IPS-NIHi11 (cell line): ENCODE measurements at places on chromosomes 6 and 20.

GRCh38 chr6:74581681-74582080 is 624.2 kb downstream of the COL12A1 start:
- DNase-seq = no peak

- DNase-seq = no peak
These were observed 160.9 kb downstream of the FRK start for GRCh38 chr6:115899730-115900282.

DNA sequence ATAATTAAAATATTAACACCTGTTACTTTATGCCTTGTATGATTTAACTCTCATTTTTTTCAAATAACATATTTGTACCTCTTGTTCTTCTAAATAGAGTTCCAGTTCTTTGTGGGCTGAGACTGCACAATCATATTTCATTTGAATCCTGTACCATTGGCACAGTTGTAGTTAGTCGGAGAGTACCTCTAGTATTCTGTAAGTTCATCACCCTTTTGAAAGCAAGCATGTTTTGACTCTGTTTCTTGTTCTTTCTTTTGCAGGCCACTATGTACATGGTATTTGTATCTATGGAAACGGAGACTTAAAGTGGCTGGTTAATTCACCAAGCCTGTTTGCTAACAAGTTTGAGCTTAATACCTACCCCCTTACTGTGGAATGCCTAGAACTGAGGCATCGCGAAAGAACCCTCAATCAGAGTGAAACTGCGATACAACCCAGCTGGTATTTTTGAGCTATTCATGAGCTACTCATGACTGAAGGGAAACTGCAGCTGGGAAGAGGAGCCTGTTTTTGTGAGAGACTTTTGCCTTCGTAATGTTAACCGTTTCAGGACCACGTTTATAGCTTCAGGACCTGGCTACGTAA is 68.2 kb downstream of the C6orf52 start:
- DNase-seq = no peak

GRCh38 chr6:44074439-44074812 is 52.8 kb downstream of the MRPL14 start:
- peak; percentile 79 for DNase-seq

DNA sequence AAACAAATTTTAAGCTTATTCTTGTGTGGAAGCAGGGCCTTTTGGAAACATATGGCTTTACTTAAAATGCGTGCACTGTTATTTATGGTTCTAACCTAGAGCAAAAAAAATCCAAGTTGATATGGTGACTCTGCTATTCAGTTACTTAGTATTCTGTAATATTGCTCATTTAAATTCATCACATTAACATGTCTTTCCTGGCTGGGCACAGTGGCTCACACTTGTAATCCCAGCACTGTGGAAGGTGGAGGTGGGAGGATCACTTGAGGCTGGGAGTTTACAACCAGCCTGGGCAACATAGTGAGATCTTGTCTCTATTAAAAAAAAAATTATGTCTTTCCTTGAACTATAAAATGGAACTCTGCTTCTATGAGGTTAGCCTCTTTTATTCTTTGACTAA is 57.8 kb upstream of the SDHAF4 start:
- DNase-seq = no peak

DNA sequence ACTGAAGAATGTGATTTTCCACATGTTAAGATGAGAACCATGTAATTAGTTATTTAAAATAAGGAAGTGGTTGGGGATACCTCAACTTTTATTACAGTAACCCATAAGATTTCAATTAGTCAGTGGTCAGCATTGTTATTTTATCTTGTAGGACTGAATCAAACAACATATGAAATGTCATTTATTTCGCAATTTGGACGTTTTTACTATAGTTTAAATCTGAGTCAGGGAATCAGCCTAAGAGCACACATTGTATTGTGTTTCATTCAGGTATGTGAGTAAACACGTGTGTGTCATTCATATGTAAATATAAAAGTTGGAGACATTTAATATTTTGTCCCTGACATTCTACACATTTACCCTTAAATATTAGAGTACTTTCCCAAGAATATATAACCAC is 1418.7 kb downstream of the GRIK2 start:
- no peak for DNase-seq

DNA sequence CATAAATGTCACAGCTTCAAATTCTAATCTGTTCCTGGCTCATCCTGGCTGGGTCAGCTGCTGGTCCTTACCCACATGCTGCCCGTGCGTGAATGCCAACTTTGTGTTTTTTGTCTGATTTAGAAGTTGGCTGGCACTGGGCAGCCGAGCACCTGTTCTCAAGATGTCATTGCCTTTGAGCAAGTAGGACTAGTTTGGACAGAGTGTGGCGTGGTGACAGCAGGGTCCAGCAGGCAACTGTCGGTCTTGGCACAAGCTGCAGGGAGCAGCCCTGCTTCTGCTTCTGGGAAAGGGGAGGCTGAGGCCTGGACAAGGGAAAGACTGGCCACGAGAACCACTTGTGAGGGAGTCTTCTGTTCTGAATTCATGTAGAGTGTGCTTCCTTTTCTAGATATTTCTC is 26.4 kb upstream of the ADRM1 start:
- no peak for DNase-seq

DNA sequence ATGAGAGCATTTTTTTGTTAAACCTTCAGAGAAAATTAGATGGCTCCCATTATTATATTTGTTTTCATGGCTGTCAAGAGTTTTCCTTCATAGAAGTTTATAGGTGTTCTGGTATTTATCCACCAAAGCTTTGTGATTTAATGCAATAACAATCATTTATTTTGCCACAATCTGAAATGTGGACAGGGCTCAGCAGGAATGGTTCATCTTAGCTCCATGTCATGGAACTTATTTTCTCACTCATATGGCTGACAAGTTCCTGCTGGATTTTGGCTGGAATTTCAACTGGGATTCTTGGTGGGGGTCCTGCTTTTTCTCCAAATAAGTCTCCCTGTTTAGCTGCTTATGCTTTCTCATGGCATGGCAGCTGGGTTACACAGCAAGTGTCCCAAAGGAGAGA is 876.7 kb downstream of the QKI start:
- no peak for DNase-seq

- DNase-seq = no peak
These were observed 63.2 kb downstream of the GJA1 start for GRCh38 chr6:121498481-121499276.

- DNase-seq = peak; percentile 52
These were observed 21.1 kb downstream of the PHACTR2 start for GRCh38 chr6:143698759-143699429.

- no peak for DNase-seq
These were observed 14.2 kb upstream of the RNF217 start for GRCh38 chr6:124947971-124948451.

GRCh38 chr20:43448748-43449535 is 8.8 kb upstream of the SRSF6 start:
- DNase-seq = peak; percentile 70

DNA sequence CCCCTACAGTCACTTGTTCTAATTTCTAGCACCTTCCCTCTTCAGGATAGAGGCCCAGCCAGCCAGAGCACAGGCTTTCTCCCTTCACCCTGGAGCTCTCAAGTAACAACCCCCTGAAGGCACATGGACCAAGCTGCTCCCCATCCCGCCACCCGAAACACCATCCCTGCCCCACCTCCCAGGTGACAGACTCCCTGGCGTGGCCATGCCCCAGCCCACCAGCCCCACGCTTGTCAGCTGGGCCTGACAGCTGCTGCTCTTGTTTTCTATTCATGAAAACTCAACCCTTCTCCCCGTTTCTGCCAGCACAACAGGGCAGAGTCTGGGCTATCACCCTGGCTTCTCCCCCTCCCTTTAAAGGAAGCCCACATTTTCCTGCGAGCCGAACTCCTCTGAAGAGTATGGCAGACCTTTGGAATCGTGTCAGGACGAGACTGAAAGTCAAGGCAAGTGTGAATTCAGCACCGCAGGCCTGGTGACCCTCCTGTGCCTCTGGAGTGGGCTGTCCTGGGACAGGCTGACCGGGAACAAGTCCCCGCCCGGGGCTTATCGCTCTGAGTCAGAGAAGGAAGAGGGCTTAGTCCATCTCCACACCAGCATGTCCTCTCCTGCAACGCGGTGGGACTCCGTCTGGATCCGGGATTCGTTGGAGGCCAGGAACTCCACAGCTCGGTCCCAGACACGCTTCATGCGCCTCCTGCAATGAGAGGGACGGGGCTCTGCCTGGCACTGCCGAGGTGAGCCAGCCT is 16.7 kb downstream of the LEMD2 start:
- DNase-seq = no peak

- DNase-seq = no peak
These were observed 88.9 kb upstream of the OGFRL1 start for GRCh38 chr6:71199736-71200135.

- DNase-seq = no peak
These were observed 504.0 kb upstream of the PTCHD4 start for GRCh38 chr6:48615041-48615440.

DNA sequence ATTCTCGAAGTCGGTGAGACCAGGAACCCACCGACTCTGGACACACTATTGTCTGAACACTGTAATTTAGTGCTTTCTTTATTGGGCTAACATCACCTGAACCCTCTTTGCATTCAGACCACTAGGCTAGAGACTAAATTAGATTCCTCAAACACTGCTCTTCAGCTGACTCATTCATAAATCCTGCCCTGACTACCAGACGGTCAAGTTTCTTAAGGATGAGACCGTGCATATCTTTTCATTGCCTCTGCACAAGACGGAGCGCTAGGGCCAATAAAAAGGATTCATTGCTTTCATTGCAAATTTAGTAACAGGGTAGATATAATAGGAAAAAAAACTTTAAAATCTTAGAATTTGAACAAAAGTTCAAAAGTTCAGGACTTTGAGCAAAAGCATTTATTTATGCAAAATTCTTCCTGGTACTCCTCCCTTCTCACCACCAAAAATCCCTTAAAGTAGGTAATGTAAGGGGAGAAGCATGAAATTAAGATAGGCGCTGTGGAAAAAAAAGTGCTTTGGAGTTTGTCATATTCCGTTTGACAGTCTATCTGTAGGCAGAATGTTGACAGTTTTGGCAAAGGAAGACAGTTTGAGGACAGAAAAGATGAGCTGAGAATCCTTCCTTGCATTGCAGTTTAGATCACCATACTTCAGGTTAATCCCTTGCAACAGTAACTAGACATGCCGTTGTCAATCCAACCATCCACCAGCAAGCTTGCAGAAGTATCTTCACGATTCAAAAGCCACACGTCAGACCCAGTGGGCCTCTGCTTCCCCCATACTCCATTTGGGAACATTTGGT is 328.6 kb upstream of the JARID2 start:
- no peak for DNase-seq

DNA sequence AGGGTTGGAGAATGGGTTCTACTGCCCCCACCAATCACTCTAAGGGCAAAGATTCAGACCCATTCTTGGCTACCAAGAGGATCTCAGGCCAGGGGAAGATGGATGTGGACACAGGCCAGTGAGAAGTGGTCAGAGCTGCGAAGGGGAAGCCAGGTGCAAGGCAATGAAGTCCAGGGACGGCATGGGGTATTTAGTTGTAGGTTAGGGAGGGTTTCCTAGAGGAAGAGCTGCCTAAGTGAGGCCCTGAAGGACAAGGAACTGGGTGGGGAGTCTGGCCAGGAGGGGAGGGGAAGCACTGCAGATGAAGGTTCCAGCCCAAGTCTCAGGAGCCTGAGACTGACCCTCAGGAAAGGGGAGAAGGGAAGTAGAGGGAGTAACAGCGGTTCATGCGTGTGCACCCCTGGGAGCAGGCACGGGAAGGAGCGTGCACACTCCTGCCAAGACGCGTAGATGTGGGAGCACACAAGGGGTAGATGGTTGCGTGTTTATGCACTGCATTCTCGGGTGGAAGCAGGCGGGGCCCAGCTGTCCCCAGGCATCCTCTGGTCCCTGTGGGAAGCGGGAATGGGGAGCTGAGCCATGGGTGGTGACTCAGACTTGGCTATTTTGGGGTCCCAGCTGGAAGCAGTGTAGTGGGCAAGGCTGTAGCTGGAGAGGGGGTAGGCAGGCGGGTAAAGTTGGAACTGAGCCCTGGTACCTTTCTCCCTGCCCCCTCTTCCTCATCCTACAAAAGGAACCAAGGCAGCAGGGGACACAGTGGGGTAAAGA is 3.3 kb downstream of the ACTL10 start:
- DNase-seq = no peak

GRCh38 chr6:52190409-52190808 is 4.2 kb downstream of the IL17A start:
- no peak for DNase-seq

DNA sequence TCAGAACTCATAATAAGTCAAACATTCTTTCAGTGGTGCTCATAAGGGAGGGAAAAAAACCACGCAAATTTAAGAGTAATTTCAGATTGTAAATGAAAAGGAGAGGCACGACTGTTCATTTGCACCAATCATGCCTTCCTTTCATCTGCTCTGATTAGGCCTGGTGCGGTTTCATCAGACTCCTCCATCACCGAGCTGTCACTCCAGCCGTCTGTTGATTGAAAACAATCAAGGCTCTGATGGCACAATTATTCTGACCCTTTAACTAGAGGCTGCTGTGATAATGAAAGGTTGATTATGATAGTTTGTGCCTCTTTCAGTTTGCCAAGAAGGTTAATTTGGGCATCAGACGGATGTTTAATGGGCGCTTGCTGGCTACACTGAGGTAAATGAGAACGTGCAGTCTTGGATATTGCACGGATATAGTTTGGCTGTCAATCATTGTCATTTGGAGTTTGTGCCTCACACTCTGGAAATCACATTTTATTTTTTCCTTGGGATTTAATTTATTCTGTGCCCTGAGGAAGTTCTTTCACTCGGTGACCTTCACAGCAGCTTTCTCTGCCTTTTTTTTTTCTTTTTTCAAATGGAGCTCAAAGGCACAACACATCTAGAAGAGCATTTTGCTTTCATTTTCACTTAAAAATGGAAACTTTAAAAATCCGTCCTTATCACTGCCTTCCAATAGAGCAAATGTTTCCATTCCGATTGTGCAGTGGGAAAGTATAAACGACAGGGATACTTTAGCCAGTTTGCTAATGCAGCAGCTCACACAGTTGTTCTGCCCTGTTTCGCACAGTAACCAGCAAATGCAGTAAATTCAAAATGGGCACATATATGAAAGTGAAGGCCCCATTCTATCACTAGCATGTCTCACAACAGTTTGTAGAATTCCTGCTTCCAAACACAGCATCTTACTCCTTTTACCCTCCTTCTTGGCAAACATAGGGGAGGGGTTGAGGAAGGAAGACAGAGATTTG is 172.8 kb downstream of the KLHL32 start:
- DNase-seq = no peak

- DNase-seq = no peak
These were observed 96.3 kb downstream of the PREX1 start for GRCh38 chr20:48731536-48731935.

DNA sequence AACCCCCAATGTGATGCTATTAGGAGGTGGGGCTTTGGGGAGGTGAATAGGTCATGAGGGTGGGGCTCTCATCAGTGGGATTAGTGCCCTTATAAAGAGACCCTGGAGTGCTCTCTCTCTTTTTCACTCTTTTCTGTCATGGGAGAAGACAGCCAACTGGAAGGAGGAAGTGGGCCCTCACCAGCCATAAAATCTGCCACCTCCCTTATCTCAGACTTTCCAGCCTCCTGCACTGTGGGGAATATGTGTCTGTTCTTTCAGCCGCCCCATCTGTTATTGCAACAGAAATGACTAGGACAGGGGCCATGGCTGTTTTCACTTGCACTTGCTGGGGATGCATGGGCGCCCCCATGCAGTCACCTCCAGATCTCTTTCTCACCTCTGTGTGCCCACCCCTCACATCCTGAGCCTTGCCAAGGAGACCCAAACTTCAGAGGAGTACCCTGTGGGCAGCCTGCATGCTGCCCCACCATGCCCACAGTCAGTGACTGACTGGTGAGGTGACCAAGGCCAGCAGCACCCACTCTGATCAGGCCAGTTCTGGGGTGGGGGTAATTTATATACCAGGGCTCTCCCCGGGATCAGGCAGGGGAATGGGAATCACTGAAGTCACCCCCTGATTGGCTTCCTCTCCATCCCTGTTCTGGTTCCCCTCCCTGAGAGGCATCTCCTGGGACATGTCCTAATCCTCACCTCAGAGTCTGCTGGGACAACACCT is 118.4 kb downstream of the ANKRD60 start:
- no peak for DNase-seq
